Brain (organoid and tissue), 16 donors: ENCODE measurements at places on chromosomes 3 and 15.

DNA sequence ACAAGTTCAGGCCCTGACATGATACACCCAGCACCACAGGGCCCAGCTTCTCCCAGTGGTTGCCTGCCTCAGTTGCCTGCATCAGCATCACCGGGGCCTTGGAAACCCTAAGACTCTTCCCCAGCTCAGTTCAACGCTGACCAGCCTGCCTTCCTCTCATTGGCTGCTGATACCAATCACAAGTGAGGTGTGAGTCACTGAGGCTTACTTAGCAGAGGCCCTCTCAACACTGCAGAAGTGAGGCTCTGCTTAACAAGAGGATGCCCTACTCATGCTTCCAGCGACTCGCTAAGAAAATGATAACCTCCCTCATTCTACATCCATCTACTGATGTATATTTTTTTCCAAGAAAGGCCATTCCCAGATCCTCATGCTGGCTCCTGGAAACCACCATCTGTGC lies 151.9 kb downstream of the ADAMTS17 start:
- DNase-seq = no peak

DNA sequence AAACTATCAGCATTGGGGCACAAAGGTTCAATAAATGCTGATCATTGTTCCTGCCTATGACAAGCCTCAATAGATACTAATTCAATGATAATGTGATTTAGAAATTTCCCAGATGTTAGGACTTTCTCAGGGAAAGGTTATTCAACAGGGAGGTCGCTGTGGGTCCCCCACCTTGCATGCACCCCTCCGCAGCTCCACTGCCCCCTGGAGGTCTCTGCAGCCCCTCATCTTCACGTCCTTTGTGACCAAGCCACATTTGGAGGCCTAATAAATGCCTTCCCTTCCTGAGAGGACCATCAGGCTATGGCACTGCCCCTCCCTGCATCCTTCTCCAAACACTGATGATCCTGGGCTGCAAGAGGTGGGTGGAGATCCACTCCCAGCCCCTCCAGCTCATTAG lies 50.2 kb downstream of the NOX5 start:
- DNase-seq = no peak

GRCh38 chr15:31409171-31409570 lies 82.5 kb downstream of the KLF13 start:
- DNase-seq = no peak

GRCh38 chr3:160856450-160856849 lies 100.4 kb downstream of the PPM1L start:
- no peak for DNase-seq

DNA sequence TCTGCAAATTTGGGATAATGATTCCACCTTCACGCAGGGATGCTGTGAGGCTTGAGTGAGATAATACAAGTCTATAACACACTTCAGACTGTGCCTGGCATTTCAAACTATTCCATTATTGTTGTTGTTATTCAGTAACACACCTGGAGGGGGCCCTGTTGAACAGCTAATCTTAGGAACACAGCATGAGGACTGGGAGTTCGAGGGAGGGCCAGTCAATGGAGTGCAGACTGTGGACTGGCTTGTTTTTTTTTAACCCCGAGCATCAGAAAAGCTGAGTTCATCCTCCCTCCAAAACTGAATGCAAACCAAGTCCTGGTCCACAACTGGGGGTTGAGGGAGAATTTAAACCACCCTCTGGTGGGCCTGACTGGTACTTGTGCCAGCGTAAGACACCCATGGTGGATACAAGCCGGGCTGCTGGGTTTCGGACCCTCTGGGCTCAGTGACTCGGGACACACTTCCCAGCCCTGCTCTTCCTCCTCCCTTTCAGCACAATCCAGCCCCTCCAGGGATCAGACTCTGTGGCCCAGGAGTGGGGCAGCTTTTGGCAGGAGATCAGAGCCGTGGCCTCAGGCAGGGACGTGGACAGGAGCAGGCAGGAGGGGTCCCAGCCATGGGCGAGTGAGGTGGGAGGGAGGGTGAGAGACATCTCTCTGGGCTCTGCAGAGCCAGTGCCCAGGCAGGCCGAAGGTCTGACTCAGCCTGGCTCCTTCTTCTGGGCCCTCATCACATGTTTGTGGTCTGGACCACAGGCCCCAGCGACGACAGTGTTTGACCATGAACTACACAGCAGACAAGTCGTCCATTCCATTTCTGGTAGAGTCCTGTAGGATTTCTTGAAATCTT lies 36.3 kb upstream of the MEX3B start:
- DNase-seq = no peak

- DNase-seq = peak; percentile 44
These were observed 24.8 kb downstream of the CCDC80 start for GRCh38 chr3:112615989-112616731.

GRCh38 chr3:64131725-64132469 lies 93.4 kb downstream of the PRICKLE2 start:
- no peak for DNase-seq

- DNase-seq = no peak
These were observed 57.8 kb upstream of the NMD3 start for GRCh38 chr3:161163297-161163696.

GRCh38 chr3:9301091-9301490 lies 51.6 kb upstream of the SRGAP3 start:
- DNase-seq = no peak

- no peak for DNase-seq
These were observed 24.7 kb downstream of the EOGT start for GRCh38 chr3:68988740-68989139.

DNA sequence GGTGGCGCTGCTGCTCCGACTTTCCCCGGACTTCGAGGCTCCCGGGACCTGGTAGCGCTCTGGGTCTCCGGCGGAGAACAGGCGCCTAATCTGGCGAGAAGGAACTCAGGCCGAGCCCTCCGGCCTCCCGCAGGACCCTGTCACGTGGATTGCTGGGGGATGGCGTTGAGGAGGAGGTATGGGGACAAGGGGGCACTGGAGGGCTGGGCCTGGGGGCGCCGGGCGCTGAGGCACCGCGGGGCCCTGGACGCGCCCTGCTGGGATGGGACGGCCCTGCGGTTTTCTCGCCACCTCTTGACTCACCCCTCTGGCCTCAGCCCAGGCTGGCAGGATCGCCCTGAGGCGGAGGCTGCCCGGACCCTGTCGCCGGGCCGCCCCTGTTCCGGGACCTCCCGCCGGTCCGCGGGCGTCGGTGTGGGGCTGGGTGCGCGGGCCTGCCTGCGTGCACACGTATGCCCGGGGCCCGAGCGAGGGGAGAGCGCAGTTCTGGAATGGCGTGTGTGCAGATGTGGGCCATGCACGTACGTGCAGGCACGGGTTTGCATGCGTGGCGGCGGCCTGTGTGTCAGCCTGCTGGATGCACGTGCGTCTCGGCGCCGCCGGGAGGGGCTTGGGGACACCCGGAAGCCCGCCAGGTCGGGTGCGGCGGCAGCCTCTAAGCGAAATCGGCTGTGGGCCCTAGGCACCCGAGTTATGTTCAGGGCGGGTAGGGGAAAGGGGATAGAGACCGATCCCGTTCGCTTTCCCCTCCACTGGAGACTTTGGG lies 752 bp downstream of the C15orf39 start:
- peak; percentile 71 for DNase-seq

DNA sequence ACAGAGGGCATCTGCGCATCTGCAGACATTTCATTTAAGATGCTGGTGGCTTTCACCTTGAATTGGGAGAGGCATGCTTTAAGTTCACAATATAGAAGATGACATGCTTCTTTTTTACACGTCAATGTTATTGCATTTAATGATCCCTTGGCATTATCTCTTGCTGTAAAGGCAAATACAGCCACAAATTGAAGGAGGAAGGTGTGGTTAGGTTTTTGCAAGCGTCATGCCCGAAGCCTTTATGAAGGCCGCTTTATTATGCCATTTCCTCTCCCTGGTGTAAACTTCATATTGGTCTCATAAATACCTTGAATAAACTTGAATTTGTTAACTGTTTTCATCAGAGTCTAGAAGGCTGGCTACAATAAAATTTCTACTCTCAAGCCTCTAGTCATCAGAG lies 212.7 kb downstream of the PDZRN3 start:
- no peak for DNase-seq

DNA sequence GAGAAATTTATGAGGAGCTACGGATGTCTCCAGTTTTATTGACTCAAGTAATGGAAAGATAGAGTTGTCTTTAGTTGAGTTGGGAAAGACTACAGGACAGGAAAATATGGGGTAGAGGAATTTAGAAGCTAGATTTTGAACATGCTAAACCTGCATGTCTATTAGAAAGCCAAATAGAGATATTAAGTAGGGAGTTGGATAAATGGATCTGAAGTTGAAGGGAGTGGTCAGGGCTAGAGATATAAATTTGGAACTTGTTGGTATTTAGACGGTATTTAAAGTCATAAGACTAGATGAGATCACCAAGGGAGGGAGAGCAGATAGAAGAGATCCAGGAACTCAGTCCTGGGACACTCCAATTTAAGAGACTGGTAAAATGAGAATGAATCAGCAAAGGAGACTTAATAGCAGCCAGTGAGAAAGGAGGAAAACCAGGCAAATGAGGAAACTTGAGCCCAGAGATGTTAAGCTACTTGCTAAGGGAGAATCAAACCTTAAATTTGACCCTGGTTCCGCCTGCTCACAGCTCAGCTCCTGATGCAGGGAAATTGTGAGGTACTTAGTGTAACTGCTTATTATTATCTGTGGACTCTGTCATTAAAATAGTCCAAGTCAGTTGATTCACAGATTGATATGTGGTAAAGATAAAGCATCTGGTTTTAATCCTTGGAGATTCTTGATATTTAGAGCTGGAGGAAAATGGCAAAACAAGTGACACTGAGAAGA lies 35.8 kb downstream of the ABI3BP start:
- no peak for DNase-seq

DNA sequence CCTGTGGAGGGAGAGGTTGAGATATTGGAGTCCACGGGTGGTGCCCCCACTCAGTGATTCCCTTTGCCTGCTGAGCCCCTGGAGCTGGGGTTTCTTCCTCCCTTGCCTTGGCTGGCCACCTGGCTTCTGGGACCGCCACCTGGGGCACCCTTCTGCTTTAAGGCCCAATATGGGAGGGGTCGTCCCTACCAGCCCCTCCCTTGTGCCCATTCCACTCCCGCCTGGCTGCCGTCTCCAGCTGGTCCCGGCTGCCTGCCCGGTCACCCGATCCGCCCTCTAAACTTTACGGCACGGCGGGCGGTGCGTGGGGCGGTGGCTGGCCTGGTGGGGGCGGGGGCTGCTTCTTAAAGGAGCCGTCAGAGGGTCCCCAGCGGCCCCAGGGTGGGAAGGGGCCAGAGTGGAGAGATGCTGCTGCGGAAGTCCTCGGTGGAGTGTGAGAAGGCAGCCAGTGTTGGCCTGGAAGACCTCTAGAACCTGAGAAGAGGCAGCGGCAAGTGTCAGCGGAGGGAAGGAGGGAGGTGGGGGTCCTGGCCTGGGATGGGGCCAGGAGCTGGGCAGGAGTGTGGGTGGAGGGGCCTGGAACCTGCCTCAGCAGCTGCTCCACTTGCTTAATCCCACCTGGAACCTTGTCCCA lies 1.6 kb upstream of the SEMA3B start:
- no peak for DNase-seq

GRCh38 chr15:88995449-88995848 lies 82.3 kb upstream of the MFGE8 start:
- peak; percentile 47 for DNase-seq

DNA sequence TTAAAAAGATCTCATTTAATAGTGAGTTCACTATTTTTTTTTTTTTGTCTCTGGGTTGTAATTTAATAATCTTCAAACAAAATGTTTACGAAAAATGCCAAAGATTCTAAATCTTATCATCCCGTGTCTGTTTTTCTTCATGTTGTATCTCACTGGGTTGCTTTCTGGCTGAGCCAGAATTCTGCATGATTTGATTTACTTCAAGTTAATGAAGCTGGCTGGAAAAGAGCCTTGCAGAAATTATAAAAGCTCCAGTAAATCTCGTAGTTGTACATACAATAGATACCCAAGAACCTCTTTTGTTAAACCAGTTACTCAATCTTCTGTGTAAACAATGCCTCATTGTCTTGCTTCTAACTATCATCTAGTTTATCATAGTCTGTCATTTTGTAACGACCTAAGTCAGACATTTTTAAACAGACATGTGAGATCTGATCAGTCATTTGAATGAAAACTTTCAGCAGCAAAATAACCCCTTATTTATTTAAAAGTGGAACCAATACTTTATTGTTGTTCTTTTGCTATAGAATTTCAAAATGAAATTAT lies 249.0 kb downstream of the MCTP2 start:
- no peak for DNase-seq

- DNase-seq = no peak
These were observed 23.1 kb downstream of the TRPM1 start for GRCh38 chr15:31078471-31078870.

DNA sequence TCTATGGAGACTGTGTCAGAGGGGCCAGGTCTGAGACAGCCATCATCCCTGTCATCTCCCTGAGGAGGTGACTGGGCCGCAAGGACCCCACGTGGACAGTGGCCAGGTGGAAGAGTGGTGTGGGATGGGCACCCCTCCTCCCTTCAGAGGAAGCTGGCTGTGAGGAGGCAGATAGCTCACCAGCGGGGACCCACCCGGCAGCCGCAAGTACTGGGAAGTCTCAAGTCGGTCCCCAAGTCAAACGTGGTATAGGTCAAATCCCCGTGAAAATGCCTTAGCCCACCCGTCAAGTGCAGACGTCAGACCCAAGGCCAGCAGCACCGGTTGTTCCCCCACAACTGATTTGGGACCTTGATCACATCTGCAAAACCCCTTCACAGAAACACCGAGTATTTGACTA lies 12.3 kb upstream of the KLF13 start:
- DNase-seq = no peak

- no peak for DNase-seq
These were observed 277.8 kb downstream of the CD47 start for GRCh38 chr3:107813026-107813425.

- no peak for DNase-seq
These were observed 33.4 kb upstream of the CTDSPL2 start for GRCh38 chr15:44394062-44394461.

- DNase-seq = no peak
These were observed 24.8 kb downstream of the FOXL2NB start for GRCh38 chr3:138971766-138972320.

- no peak for DNase-seq
These were observed 589.3 kb downstream of the UNC13C start for GRCh38 chr15:54567408-54568035.

GRCh38 chr3:131033480-131034080 lies 6.9 kb downstream of the NEK11 start:
- peak; percentile 65 for DNase-seq

DNA sequence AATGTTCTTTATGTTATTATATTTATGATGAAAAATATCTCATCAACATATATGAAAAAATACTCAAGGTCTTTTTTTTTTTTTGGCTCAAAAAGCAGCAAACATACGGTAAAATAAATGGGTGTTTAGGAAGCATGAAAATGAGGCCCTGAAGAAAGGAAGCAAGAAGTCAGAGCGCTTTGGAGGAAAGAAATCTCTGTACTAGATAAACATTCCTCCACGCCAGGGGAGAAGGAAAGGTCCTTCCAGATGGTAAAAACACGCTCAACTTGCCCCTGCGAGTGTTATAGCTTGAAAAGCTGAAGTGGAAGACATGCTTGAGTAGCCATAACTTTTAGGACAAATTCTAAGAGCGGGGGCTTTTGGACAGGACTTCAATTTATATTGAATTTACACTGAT lies 52.9 kb downstream of the FEM1B start:
- DNase-seq = peak; percentile 66
